ENCODE measurements at places on chromosomes 12 and 14.

DNA sequence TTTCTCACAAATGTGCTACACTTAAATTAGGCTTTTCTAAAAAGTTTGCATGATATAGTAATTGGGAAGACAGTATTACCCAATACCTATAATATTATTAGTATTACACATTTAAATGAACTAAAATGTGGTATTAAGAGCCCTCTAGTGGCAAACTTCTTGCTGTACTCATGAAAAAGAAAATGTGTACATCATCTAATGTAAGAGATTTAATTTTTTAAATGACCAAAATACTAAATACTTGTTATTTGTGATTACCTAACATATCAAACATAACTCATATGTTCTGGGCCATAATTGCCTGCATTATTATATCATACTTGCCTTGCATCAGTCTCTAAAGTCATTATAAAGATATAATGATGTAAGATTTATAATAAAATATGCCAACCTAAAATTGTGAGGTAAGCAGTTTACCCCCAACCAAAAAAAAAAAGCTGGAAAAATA is 64.2 kb downstream of the DNAI7 start:
- DNase-seq = no peak

DNA sequence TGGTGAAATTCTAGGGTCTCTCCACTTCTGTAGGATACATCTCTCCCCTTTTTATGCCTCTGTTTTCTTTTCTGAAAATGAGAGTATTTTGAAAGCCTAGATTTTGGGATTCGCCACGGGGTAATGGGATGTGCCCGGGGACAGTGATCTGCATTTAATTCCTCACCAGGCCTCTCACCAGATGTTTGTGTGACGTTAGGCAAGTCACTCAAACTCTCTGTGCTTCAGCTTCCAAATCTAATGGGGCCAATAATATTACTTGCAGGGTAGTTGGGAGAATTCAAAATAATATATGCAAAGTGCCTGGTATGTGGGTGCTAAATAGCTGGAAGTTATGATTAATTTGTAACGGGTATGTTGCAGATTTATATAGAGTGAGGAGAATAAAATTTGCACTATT is 78.8 kb downstream of the C12orf75 start:
- no peak for DNase-seq

GRCh38 chr12:55446326-55446725 is 2.5 kb downstream of the OR6C2 start:
- no peak for DNase-seq

GRCh38 chr12:110379631-110380030 is 23.9 kb downstream of the ANAPC7 start:
- DNase-seq = no peak

DNA sequence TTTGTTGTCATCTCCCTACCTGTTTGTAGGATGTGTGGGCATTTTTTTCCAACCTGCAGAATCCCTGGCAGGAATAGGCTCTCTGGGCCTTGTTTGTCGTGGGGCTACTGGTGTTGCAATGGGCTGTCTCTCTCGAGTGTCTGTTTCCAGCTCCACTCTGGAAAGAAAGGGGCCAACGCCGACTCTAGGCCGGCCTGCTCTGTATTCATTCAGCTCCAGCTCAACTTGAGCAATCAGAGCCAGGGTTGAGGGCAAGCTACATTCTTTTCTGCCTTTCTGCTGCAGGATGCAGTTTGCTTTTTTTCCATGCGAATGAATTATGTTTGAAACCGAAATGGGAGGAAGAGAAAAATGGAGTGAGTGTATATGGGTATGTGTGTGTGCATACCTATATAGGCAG is 2.3 kb downstream of the JDP2 start:
- peak; percentile 18 for DNase-seq

- no peak for DNase-seq
Measured at GRCh38 chr12:100967189-100967588, 172.6 kb downstream of the ANO4 start.

DNA sequence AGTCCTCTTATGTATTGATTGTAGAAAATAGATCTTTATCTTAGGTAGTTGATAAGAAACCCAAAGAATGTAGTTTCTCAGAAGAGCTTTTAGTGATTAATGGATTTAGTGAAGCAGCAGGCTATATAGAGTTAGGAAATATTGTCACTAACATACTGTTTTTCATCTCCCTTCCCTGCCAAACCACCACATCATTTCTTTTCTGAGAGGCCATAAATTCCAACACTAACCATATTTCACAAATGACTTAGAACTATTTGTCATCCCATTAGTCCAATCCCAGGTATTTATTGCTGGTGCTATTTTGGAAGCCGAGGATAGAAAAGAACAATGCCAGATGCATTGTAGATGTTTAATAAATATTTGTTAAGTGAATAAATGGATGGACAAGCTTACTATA is 185.7 kb downstream of the KICS2 start:
- no peak for DNase-seq

DNA sequence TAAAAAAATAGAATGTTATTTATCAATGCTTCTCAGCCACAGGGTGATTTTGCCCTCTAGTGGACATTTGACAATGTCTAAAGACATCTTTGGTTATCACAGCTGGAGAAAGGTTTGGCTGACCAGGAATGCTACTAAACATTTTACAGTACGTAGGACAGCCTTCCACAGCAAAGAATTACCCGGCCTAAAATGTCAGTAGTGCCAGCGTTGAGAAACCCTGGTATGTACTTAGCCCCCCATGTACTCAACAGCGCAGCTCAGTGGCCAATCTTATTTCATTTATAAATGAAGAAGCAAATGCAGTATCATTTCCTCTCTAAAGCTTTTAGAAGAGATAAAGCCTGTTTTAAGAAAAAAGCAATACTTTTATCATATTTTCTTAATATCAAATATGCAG is 5.8 kb downstream of the MARK3 start:
- DNase-seq = no peak

DNA sequence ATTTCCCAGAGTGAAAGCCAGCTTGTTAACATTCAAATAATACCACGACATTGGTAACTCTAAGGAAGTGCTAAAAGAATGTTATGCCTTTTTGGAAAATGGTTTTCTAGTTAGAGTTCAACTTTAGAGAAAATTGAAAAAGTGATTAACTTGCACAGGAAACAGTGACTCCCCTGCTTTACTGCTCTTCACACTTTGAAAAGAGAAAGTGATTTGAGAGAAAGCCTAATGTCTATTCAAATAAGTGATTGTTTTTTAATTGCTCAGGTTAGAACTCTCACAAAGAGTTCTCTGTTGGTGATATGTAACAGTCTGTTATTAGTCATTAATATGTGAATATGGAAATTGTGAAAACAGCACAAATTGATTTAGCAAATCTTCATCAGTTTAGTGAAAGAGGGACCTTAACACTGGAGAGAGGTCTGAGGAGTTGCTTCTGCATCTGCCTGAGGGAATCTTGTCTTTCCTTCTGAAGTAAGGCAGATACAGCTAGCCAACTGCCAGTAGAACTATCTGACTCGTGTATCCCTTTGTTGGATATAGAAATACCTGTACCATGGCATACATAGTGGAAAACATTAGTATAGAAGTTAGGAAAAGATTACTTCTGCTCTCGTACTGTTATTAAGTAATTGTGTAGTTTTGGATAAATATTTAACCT is 25.5 kb downstream of the ATF7IP start:
- no peak for DNase-seq

DNA sequence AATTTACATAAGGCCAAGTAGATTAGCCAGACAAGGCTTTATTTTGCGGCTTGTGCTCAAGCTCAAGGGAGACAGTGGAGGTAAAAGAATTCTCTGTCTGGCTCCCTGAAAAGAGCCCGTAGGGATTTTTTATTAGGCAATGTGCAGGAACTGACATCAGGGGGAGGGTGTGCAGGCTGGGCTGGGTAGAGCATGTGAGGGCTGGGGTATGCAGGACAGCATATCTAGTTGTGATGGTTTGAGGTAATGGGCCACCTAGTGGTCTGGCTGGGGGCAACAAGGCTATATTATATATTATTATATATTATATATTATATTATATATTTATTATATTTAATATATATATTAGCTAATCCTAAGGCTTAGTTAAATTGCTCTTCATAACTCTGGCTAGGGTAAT is 102.1 kb downstream of the TMEM117 start:
- no peak for DNase-seq

DNA sequence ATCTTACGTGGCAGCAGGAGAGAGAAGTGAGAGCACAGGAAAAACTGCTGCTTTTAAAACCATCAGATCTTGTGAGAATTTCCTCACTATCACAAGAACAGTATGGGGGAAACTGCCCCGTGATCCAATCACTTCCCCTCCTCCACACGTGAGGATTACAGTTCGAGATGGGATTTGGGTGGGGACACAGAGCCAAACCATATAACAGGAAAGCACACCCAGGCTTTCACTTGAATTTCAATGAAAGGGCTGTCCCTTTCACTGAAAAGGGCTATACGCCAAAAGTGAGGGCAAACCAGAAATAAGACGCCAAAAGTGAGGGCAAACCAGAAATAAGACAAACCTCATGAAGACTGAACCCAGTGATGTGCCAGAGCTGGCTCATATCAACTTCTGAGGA is 22.8 kb upstream of the TMEM233 start:
- DNase-seq = no peak

DNA sequence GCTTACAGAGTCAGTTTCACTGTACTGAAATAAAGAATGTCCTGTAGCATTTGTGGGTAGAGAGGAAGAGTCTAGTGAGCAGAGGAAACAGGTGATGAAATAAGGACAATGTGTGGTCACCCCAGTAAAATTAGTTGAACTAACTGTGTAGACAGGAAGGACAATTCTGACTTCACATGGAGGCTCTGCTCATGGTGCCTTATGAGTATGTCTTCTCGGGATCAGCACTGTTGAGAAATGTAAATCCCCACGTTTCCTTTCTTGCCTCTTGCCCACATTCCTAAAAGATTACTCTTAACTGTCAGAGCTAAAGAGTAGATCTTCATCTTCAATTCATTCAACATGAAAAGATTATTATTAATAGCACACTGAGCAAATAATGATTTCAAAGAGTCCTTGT is 113.2 kb upstream of the FLRT2 start:
- DNase-seq = no peak

DNA sequence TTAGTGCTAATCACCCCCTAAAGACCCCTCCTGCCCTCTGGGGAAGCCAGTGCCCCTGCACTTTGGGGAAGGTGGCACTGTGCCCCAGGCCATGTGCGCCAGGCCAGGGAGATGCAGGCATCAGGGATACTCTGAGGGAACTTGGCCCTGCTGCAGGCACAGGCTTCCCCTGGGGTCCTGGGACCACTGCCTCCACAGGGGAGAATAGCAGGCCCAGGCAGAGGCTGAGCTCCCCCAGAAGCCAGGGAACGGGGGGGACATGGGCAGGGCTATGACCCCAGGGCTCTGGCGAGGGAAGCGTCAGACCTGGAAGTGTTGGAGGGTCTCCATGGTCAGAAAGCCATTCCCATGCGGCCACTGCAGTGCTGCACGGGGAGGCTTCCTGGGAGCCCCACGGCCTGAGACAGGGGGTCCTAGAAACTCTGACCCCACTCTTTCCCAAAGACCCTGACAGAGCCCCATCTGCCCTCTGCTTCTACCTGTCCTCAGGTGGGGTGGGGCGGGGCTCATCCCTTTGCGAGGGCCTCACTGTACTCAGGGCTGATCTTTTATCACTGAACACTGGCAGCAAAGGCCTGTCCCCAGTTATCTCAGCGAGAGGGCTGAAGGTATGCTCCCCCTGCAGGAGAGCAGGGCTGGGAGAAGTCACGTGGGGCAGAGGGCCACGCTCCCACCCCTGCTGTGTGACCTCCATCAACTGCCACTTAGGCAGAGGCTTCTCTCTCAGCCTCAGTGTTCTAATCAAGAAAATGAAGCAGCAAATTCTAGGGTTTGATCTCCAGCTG is 160.0 kb downstream of the CALM1 start:
- DNase-seq = no peak

DNA sequence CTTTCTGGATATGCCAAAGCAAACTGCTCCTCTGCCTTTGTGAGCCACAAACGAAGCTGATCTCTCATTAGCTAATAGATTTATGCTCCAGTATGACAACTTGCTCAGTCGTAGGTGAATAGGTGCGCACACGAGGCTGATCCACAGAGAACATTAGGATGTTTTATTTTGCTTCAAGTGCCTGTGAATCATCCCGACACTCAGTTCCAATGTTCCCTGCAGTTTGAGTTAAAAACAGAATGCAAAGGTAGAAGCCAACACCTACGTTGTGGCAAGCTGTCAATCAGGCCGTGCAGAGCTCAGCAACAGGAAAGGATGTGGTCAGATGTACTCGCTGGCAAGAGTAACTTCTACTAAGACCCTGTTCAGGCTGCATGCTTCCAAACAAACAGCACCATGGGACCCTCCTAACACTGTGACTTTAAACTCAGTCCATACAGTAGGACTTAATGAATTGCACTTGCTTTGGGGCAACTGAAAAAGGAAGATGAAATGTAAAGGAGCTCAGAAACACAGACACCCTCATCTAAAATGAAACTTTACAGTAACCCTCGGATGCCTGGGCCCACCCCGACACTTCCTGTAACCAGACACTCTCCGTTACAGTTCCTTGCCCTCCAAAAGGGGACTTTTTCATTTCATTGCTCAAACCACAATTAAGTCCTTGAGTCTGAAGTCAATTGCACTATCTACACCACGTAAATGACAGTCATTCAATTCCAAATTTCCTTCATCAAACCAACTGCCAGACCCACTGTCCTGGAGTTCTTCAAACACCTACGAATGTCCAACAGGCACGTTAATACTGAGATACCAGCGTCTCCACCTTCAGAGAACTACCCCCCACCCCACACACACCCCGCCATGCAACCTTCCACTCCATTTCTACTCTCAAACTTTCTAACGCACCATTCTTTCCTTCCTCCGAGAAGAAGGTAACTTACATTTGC is 1.6 kb downstream of the CCDC88C start:
- no peak for DNase-seq

GRCh38 chr12:31732926-31733548 is 4.2 kb upstream of the AMN1 start:
- DNase-seq = no peak

DNA sequence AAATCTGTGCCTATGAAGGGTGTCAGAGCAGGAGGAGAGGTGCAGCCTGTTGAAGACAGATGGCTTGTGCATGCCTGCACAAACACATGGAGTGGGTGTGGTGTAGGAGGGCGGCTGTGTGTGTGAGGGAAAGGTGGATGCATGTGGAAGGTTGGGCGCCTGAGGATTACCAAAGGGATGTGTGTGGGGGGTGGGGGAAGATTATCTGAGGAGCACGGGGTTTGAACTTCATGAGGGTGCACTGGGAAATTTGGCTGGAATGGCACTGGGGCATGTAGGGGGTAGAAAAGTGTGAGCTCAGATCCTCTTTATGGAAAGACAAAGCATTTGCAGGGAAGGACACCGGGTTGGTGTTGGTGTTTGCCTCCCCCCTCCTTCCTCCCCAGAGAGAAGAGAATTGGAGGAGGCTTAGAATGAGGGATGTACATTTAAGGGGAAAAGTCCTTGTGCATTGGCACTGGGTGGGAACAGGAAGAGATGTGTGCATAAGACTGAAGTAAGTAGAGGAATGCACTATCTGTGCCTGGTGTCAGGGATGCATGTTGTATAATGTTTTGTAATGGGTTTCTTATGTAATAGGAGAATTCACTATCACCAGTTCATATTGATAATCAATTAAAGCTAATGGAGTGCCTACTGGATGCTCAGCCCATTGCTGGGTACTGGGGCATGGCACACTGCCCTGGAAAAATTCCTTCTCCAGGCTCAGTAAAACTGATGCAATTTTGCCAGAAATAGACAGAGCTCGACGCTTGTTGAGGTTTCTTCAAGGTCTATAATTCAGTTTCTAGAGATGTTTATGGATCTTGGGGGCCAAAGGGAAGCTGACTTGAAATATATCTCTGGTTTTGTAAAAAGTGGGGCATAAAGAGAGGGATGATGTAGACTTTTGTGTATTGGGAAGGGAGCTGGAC is 3.0 kb downstream of the NTF3 start:
- no peak for DNase-seq
